ENCODE measurements at places on chromosomes 6 and 20. TPM values are rescaled to one million over a fixed set of nuclear protein-coding genes. Genes with fewer than 3 reads are reported as not detected.
A peak's percentile ranks its signal among the peaks of the same experiment; 100 is the strongest.

Gene EYA2
- total RNA-seq, result 10.2 TPM

DNA sequence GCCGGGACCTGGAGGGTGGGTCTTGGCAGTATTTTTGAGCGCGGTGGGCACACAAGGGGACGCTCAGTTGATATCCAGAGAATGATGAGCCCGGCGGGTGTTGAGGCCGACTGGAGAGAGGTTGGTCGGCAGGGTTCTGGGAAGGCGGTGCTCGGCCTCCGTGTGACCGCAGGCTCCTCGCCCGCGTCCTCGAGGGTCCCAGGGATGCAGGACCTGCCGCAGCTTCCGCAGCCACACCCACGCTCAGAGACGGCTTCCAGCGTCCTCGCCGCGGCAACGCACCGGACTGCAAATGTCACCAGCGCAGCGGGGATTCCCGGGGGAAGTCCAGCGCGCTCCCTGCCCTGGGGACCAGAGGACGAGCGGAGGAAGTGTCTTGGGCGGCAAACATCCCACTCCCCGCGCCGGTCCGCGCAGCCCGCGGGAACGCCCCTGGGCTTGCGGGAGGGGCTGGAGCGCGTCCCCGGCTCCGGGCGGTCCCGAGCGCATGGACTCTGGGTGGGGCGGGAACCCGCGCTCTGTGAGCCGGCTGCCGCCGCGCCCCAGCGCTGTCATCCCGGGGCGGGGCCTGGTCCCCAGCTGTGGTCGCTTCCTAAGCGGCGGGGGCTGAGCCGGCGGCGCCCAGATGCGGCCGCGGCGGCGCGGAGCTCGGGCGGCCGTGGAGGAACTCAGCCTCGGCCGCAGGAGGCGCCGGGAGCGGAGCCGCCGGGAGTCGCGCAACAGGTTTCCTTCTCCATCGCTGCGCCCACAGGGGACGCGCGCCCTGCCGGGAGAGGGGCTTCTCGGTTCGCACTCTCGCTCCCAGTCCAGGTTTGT, at the start of gene STX11:
Gene STX11 (plus strand): TSS at position 624 of the 816 bp plus-strand sequence. CDS start 36,111 bp downstream, outside the sequence.
- peaks cover 51% of the 10 kb centered on the region for H3K27me3 ChIP-seq
- DNase-seq, result peak; percentile 73
- no peaks in the 10 kb centered on the region for H3K36me3 ChIP-seq
- H3K4me1 ChIP-seq, result peaks cover 19% of the 10 kb centered on the region
- H3K4me3 ChIP-seq, result peak within 1 kb of the TSS; percentile 83

GRCh38 chr20:34402461-34402860, 39.4 kb downstream of the ITCH start:
- H3K27ac ChIP-seq, result peak overlapping the region; percentile 79
- no peak for DNase-seq
- H3K27me3 ChIP-seq, result no peaks in the 10 kb centered on the region
- H3K4me3 ChIP-seq, result no peak overlapping the region
- H3K36me3 ChIP-seq, result peaks cover 17% of the 10 kb centered on the region
- peaks cover 25% of the 10 kb centered on the region for H3K4me1 ChIP-seq

Gene C20orf144
- 0.09 TPM for total RNA-seq

DNA sequence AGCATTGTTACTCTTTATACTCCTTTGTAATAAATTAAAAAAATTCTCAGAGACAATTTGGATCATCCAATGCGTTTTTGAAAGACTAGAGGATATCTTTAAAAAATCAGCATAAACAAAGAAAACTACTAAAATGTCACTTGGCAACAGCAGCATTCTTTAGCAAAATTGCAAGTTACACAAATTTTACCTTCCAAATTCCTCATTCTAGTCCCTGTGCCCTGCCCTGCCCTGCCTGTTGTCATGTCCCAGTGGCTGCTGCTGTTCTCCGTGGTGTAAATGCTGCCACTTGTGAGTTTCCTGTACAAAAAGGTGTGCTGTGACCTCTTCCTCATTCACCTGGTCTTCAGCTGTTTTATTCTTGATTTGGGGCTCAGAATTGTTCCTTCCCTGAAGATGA, 83.2 kb downstream of the CDC5L start:
- DNase-seq, result no peak
- H3K4me3 ChIP-seq, result no peak overlapping the region
- H3K36me3 ChIP-seq, result no peaks in the 10 kb centered on the region
- H3K27me3 ChIP-seq, result peaks cover 20% of the 10 kb centered on the region

Gene POPDC3
- total RNA-seq, result 10.1 TPM

GRCh38 chr6:125114248-125114858, 39.2 kb upstream of the TPD52L1 start:
- H3K27ac ChIP-seq, result no peak overlapping the region
- no peak for DNase-seq
- H3K27me3 ChIP-seq, result no peaks in the 10 kb centered on the region

- no peaks in the 10 kb centered on the region for H3K4me1 ChIP-seq
- no peaks in the 10 kb centered on the region for H3K36me3 ChIP-seq
- peaks cover 3% of the 10 kb centered on the region for H3K27me3 ChIP-seq
Observed at GRCh38 chr6:131655387-131655786, 18.3 kb downstream of the ENPP3 start.

DNA sequence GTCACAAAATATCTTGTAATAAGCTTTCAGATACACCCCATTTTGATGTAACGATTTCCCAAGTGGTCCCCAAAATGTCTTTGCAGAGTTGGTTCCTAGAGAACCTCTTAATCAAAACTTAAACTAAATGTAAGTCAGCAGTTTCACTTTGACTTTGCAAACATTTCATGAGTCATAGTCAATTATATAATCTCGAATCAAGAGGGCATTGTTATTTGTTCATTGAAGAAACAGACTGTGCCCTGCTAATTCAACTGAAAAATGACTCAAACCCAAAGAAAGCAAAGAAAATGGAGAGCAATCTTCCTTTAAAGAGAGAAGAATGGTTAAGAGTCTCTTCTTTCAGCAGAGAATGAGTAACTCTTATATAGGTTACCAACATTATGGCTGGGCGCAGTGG, 58.3 kb downstream of the IPCEF1 start:
- no peak overlapping the region for H3K4me3 ChIP-seq
- DNase-seq, result no peak
- no peaks in the 10 kb centered on the region for H3K27me3 ChIP-seq

GRCh38 chr6:37218061-37218460, 39.5 kb upstream of the TBC1D22B start:
- no peak for DNase-seq
- peaks cover 10% of the 10 kb centered on the region for H3K4me1 ChIP-seq
- H3K27ac ChIP-seq, result no peak overlapping the region
- H3K27me3 ChIP-seq, result no peaks in the 10 kb centered on the region

DNA sequence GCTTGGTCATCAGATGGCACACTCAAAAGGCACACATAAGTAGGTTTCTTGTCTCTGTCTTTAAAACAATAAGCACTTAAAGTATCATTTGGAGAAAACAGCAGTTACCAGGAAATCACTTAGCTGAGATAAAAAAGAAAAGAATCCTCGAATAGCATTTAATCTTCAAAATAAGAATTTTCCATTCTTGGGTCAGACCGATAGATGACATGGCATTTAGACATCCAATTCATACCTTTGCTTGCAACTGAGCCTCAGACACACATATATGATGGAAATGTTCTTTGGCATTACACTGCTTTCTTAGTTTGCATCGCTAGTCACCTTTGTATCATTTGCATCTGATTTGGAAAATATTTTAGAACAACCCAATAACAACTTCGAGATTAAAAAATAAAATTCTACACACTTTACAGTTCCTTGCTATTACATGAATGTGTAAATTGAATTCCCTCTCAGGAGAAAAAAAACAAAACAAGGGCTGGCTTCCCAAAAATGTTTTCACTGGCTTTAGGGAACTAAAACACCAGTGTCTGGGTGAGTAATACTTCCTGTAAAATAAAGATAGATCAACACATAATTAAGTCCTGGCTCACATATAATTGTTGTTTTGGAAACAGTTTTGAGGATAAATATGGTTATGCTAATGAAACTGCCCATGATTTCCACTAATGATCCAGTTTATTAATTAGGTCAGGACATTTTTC, 1.3 kb upstream of the RNF217 start:
- peak overlapping the region; percentile 94 for H3K4me3 ChIP-seq
- peak overlapping the region; percentile 98 for H3K27ac ChIP-seq
- no peak for DNase-seq
- H3K27me3 ChIP-seq, result no peaks in the 10 kb centered on the region
- H3K4me1 ChIP-seq, result peaks cover 32% of the 10 kb centered on the region
- peaks cover 2% of the 10 kb centered on the region for H3K36me3 ChIP-seq

Gene FAM184A
- 4.1 TPM for total RNA-seq

GRCh38 chr6:149190224-149190831, 127.2 kb upstream of the TAB2 start:
- DNase-seq, result no peak
- H3K4me3 ChIP-seq, result no peak overlapping the region
- no peaks in the 10 kb centered on the region for H3K4me1 ChIP-seq
- no peak overlapping the region for H3K27ac ChIP-seq

Gene CLDN20
- not detected for total RNA-seq

DNA sequence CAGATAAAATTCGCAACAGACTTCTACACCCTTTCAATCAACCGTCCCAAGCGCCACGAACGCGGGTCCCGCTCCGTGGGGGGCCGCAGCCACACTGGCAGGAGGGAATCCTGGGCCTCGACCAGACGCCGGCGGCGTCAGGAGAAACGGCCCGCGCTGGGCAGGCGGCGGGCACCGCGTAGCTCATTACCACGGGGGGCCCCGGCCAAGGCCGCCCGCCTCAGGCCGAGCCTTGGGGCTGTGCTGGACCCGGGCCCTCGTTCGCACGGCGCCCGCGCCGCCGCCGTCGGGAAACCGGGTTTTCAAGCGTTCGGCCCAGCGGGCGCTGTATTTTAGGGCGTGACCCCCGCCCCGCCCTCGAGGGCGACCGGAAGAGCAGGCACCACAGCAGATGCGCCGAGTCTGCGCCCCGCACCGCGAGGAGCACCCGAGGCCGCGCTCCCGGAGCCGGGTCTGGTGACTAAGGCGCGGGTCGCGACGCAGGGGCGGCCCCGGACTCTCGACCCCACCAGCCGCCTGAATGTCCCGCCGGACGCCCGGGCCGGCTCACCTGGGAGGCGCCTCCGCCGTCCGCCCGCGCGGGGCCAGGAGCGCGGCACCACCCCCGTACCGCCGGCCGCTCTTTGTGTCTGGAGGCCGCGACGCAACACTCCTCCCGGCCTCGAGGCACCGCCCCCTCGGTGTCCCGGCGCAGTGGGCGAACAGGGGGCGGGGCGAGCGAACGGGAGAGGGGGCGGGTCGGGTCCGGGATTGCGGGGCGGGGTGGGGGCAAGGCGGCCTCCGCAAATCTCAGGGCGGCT, at the start of gene NINL:
Gene NINL (minus strand): TSS at position 627 of the 800 bp plus-strand sequence. CDS start 58,944 bp downstream, outside the sequence.
- no peaks in the 10 kb centered on the region for H3K27me3 ChIP-seq
- H3K4me3 ChIP-seq, result peak within 1 kb of the TSS; percentile 88
- peak; percentile 77 for DNase-seq

DNA sequence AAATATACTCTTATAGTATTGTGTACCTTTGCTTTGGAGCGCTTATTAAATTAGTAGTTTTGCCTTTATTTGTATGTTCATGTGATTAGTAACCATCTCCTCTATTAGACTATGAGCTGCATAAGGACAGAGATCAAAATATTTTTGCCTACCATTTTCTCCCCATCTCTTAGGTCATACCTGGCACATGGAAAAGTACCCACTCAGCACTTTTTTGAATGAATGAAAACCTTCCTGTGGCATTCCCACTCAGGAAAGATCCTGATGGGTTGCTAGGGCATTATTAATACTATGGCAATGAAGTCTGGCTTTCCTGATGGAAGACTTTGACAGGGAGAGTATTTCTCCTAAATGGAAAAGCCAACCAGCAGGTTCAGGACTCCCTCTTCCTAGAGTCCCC, 20.3 kb upstream of the CHD6 start:
- H3K27me3 ChIP-seq, result peaks cover 21% of the 10 kb centered on the region
- H3K27ac ChIP-seq, result no peak overlapping the region
- H3K36me3 ChIP-seq, result no peaks in the 10 kb centered on the region
- DNase-seq, result no peak

DNA sequence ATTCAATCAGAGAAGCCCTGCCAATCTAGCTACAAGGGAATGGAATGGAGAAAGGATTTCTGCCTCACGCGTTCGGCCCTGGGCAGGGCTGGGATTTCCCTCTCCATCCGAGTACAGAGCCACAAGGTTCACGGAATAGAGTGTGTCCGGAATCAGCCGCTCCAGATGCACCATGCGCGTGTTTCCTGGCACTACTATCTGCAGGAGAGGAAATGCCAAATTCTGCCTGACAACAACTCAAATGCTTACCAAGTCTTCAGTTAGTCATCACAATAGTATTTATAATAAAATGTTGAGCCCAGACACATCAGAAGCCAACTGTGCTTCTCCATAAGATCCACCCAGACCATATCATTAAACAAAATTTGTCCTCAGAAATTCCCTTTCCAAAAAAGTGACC, 75.1 kb downstream of the COL12A1 start:
- H3K27me3 ChIP-seq, result no peaks in the 10 kb centered on the region

DNA sequence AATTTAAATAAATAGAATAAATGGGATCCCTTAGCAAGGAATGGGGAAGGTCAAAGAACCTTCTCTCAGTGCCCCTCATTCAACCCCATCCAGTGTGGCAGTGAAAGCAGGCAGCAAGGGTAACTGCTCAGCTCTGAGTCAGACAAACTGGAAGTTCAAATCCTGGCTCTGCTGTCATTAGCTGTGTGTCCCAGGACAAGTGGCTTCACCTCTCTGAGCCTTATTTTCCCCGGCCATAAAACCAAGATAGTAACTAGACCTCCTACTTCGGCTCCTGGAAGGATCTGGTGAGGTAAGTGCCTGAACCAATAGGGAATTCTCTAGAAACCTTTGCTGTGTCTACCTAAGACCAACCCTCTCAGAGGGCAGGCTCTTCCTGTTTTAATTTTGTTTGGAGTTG, 4.1 kb downstream of the GHRH start:
- no peak overlapping the region for H3K27ac ChIP-seq
- H3K4me3 ChIP-seq, result no peak overlapping the region
- no peaks in the 10 kb centered on the region for H3K36me3 ChIP-seq
- DNase-seq, result no peak
- peaks cover 8% of the 10 kb centered on the region for H3K27me3 ChIP-seq
- no peaks in the 10 kb centered on the region for H3K4me1 ChIP-seq

Gene FAM83D
- 11.5 TPM for total RNA-seq

DNA sequence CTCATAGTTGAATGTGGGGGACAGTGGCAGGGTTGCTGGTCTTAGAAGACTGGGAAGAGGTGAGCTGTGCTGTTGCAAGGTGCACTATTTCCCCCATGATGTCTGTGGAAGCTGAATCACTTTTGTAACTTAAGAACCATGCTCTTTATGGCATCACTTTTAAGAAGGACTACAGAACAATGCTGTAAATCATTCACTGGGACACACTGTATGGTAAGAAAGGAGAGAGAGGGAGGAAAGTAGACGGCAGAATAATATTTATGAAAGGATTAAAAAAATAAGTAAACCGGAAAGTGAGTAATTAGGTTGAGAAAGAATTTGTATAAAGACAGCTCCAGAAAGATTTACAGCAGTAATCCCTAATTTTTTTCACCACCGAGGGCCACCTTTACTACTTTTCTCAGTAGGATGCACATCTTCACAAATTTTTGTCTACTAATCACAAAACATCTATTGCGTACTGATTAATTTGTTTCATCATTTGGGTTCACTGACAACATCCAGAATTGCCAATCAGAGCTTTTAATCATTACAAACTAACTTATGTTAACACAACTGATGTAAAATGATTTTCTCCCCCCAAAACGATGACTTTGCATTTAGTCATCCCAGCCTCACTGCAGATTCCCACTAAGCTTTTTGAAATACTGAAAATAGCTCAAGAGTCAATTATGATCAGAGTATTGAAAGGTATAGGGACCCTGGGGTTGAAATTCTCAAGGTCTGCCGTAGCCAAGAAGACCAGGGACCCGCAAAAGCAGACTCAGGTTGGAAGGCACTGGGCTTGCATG, 560.7 kb upstream of the NOX3 start:
- H3K4me3 ChIP-seq, result no peak overlapping the region
- H3K36me3 ChIP-seq, result no peaks in the 10 kb centered on the region
- H3K4me1 ChIP-seq, result no peaks in the 10 kb centered on the region
- no peak overlapping the region for H3K27ac ChIP-seq

- peaks cover 4% of the 10 kb centered on the region for H3K36me3 ChIP-seq
- no peak overlapping the region for H3K4me3 ChIP-seq
- H3K27ac ChIP-seq, result no peak overlapping the region
- no peak for DNase-seq
Observed at GRCh38 chr6:92648364-92649086, 770.8 kb downstream of the EPHA7 start.
